ENCODE measurements at places on chromosomes 5 and 9.

GRCh38 chr9:20264896-20265295 lies 357.4 kb downstream of the MLLT3 start:
- no peak for DNase-seq

GRCh38 chr9:105074491-105074890 lies 146.5 kb upstream of the ABCA1 start:
- no peak for DNase-seq

- DNase-seq: no peak
Observed at GRCh38 chr9:91182429-91183225, 179.1 kb downstream of the AUH start.

- DNase-seq: peak; percentile 79
Observed at GRCh38 chr5:93621327-93621798, 38.3 kb downstream of the NR2F1 start.

DNA sequence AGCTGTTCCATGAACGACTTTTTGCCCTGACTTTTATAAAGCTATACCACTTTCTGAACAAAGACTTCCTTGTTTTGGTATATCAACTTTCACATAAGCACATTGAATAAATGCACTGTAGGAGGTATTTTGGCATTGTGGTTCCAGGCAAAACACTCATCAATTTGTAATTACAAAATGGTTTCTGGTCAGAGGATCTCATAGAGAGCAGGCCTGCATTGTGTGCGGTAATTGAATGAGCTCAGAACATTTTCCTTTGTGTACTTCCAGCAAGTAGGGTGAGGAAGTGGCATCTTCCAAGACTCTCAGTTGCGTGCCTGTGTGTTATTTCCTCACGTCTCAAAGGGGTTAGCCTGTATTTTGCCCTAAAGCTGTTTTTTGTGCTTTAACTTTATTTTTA lies 89.2 kb downstream of the PDE6A start:
- DNase-seq: no peak

GRCh38 chr9:91746904-91747303 lies 203.1 kb downstream of the ROR2 start:
- no peak for DNase-seq
